ENCODE measurements at places on chromosomes 1 and 21.

DNA sequence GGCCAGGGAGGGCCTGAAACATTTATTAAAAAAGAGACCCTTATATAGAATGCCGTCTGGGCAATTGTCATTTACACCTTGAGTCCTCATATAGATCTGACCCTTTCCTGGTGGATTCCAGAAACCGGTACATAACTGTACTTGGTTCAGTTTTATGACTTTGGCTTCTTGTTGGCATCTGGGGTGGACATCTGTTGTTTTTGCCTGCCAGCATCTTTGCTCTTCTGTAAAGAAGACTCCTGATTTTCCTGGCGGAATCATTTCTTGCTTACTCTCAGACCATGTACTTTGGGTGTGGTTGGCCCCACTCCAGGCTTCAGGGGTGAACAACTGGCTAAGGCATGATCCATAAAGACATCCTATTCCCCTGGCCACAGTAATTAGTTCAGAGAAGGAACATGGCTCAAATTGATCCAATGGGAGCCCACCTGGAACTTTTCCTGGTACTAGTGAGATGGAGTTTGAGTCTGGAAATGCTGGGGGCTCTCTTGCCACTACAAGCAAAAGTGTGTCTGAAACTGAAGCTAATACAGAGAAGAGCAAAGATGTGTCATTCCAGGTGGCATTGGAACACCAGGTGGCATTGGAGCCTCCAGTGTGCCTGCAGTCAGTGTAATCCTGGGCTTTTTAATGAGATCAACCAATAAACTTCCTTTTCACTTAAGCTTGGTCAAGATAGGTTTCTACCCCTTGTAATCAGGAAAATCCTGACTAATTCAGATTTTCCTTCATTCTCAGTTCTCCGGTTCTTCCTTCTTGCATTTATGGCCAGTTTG is 332.5 kb upstream of the CAMK1G start:
- no peak for DNase-seq

DNA sequence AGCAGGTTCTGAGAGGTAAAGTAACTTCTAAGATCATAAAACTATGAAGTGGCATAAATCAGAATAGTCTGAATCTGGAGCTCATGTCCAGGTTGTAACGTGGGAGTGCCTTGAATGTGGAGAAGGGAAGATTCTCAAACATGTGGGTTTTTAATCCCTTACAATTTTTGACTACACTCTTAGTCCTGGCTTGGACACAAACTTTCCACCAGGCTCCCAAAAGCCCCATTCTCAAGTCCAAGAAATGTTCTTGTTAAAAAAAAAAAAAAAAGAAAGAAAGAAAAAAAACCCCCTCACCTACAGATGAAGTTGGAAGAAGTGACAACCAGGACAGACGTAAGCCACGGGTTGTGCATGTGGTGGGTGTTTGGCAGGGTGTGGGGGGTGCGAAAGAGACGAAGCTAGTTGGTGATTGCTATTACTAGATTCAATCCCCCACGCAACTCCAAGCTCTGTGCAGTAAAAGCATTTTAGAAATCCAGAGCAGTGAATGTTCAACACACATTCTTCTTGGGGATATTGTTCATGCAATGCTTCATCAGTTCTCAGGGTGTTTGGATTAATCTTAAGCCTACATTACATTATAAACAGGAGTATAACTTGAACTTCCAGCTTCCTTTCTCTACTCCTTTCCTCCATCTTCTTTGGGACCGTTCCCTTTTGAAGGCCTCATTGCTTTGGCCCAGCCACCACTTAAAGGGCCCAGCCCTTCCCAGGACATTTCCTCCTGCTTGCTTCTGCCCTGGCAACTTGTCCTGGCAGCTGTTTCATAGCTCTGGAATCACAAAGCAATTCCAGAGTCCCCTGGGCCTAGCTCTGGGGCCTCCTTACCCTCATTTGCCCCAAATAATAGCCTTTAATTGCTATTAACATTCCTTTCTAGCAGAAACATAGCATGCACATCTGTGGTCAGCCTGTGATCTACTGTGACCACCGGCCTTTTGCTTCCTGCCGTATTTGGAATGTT is 41.8 kb downstream of the PHC2 start:
- DNase-seq: no peak

DNA sequence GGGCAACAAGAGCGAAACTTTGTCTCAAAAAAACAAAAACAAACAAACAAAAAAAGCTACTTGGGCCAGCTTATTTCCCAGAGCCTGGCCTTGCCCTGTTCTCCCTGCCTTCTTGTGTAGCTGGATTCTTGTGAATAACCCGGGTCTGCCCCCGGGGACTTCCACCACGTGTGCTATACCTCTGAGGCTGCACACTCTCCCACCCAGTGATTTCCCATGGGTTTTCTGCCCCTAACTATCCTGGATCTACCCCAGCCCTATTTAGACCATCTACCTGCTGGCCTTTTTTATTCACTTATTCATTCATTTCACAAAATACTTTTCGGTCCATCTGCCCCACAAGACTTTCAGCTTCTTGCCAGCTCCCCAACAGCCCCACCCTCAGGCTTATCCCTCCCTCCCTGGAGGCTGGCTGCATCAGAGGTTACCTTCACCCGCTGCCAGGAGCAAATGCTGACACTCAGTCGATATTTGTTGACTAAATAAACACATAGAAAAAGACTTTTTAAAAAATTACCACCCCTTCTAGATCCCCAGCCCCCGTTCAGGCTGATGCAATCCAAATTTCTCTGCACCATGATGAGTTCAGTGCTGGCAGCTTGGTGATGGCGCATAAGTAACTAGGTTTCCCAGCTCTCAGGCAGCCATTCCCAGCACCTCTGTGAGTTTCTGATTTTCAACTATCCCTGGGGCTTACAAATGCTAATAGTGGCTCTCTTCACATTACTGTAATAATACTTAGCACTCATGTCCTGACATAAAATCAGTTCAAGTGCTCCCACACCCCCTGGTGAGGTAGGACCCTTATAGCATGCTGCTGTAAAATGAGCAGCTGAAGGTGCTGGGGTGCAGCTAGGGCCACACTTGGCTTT is 30.7 kb upstream of the TARBP1 start:
- peak; percentile 38 for DNase-seq

DNA sequence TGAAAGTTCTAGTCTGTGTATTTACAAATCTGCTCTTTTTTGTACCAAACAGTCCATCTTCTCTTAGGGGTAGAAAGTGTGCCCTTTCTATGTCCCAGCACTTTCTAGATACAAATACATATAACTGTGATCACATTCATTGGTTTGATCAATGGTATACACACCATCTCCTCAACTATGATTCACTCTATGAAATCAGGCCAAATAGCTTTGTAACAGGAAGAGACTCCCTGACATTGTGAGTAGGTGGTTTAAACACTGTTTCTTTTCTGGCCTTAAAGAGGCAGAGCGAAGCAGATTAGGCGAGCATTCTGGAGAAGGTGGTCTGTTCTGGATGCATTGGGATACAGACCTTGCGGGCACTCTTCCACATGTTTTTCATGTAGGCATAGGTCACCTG is 39.3 kb upstream of the EXOSC10 start:
- no peak for DNase-seq

DNA sequence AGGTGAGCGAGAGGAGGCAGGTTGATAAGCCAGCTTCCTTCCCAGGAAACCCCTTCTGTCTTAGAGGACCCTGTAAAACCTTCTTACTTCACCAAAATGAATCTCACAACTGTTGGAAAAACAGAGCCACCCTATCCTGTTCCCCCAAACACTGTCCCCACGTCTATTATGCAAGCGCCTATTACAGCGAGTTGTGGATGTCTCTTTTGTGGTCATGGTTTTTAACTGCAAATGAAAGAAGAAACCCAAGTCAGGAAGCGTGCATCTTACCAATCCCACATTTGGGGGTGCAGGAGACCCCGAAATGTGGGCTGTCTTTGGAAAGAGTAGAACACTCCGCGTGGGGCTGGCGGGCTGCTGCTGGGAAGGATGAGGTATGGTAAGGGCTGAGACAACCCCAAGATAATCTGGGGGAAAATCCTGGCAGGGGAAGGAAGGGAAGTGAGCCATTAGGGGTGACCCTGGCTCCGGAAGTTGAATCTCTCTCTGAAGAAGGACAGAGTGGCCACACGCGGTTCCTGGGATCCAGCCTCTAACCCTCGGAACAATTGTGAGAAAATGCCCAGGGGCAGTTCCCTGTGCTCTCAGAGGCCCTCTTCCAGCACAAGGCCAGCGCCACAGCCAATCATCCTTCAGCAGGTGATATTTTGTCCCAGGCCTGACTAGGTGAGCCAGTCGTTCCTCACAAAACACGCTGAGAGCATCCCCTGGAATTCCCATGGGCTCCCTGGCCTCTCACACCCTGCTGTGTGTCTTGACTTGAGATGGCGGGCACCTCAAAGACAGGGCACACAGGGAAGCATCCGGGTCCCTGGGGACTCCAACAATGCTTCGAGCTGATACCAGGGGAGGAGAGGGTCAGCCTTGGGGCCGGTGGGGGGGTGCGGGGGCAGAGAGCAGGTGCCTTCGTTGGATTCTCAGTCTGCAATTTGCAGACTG is 168.5 kb upstream of the IRF2BP2 start:
- DNase-seq: peak; percentile 97

GRCh38 chr1:23564529-23565122 is 5.3 kb upstream of the ID3 start:
- no peak for DNase-seq

- DNase-seq: no peak
Observed at GRCh38 chr1:245682638-245683628, 528.1 kb downstream of the KIF26B start.

DNA sequence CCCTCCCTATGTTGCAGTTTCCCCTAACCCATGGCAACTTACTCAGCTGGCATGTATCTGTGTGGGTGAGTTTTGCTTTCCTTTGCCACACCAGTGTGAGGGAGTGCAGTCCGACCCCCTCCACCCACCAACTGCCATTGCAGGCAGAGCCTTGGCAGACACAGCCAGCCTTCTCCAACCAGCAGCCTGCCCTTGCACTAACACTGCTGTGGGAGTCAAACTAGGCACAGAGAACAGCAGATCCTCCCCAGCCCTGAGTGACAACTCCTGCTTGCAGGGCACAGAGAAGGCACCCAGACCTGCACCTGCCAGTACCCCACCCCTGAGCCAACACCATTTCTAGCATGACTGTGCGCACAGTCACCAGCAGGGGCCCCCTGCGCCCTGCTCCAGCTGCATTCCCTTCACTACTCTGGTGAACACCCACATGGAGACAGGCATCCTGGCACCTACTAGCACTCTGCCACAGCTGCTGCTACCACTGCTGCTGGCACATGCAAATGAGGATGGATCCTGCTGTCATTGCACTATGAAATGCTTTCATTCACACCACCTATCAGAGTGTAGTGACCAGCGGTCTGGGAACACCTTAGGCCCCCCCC is 98.4 kb downstream of the MAGI3 start:
- DNase-seq: no peak
